Stimulated activated CD4-positive, alpha-beta T cell treated with anti-CD3 and anti-CD28 coated beads, Interleukin-4, amount 100 ng/mL, for 48 hours (primary cell): ENCODE measurements at places on chromosomes 5 and 9.

DNA sequence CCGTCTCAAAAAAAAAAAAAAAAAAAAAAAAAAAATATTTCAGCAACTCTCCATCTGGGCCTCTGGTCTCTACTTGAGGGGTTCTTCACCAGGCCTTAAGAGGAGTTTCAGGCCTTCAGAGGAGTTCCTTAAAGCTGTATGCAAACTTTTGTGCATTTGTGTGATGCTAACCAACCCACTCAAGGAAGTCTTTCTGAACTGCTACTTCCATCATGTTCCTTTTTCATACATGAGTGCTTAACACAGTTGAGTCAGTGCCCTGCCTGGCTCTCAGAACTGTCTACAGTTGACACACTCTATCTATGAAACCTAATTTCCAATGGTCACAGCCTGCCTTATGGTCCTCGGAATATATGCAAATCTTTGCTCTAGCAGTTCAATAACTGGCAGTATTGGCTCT lies 146.5 kb downstream of the MEF2C start:
- DNase-seq, result no peak

DNA sequence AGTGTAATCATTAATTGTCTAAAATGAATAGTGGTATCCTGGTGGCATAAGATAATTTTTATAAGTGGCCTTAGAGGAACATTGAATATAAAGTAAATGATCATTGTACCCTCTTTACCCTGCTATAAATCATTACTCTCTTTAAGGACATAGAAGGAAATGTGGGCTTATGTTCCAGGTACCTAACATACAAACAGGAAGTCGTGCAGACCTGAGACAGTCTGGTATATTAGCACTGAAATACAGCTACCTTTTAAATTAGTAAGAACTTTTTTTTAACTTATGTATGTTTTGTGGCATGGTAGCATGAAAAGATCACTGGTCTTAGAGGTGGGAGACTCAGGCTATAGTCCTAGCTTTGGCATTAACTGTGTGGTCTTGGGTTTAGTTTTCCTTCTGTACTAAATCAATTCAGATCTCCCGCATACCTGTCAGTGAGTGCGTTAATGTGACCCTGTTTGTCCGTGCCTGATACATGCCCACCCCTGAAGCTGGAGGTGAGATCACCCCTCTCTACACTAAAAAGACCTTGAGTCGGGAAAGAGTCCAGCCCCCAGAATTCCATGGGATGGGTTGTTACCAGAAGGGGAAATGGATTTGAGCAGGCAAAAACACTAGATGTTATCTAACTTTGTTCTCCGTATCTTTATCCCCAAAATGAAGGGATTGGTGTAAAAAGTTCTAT lies 59.4 kb upstream of the ERBIN start:
- DNase-seq, result no peak

DNA sequence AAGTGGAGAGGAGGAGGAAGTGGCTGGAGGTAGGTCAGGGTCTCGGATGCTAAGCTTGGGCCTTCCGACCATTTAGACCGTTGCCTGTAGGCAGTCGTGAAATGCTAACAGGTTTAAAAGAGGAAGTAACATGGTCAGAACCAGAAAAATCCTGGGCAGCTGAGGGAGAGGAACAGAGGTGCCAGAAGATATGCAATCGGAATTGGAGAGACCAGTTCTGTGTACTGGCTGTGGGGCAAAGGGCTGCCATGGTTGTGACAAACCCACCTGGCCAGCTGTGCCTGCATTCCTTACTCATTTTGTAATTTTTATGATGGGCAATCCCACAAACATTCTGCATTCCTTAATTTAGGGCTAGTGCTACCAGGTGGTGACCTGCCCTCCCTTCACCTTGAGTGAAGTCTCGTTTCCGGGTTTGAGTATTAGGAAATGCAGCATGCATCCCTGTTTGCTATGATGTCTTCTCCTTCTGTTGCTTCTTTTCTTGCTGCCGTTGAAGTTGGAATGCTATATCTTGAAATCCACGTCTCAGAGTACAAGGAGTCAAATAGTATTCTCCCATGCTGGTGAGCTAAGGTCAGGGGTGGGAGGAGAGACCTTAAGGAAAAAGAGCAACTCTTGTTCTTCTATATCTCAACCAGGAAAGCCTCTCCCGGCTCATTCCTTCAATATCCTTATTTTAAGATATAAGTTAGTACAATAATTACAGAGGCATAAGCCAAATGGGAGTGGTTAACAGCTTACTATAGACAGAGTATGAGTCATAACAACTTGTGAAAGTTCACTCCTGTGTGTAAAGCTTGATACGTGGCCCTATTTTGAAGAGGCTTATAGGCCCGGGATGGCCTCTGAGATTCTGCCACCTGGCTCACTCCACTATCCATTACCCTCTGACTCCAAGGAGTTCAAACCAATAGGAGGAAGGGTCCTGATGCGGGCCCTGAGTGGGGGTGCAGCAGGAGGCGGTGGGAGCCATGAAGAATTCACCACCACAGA lies 37.0 kb downstream of the B4GALT1 start:
- no peak for DNase-seq

DNA sequence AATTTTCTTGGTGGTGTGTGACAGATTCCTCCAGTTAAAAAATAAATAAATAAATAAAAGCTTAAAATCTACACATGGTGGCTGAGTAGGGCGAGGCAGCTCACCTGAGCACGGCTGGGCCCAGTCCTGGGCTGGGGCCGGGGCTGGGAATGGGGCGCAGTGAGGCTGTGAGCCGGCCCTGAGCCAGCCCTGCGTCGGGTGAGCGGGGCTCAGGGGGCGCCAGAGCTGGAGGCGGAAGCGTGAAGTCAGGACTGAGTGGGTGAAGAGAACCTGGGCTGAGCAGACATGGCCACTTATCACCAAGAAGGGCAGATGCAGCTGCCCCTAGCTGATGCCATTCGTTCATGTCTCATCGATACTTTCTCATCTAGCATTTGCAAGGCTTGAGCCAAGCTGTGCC lies 22.8 kb upstream of the DTWD2 start:
- no peak for DNase-seq

DNA sequence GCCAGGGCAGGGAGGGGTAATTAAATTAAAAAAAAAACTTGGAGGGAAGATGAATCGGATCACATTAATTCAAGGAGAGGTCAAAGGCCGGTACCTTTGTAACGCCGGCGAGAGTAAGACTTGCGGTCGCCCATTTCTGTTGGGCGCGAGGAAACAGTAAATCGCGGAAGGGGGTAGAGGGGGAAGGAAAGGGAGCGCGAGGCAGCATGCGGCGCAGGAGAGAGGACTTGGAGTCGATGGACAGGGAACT lies 324 bp upstream of the RGMB start:
- DNase-seq, result no peak

GRCh38 chr5:14440582-14441431 lies 140.8 kb upstream of the OTULINL start:
- no peak for DNase-seq

GRCh38 chr9:133144142-133144903 lies 19.4 kb downstream of the GBGT1 start:
- peak; percentile 91 for DNase-seq
